Psoas muscle (tissue), 8 donors: ENCODE measurements at places on chromosomes 1 and 21. TPM values are rescaled to one million over a fixed set of nuclear protein-coding genes. Genes with fewer than 3 reads are reported as not detected.
A peak's percentile ranks its signal among the peaks of the same experiment; 100 is the strongest.

DNA sequence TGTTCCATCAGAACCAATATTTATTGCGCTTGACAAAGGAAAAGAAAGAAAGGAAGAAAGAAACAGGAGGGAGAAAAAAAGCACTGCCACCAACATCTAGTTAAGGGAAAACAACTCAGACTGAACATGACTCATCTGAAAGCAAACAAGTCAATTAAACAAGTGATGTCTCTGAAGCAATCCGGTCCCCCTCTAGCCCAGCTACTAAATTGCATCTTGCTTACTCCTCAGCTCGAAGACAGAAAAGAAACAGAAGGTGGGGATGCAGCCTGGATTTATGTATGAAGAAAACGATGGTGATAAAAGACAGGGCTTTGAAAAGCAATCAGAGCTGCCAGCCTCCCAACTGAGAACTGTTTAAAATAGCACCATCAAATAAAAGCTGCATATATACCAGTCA is 188.2 kb downstream of the OMA1 start:
- no peak for DNase-seq

GRCh38 chr1:205977402-205978014 is 25.7 kb downstream of the RAB7B start:
- peak; percentile 65 for DNase-seq

GRCh38 chr1:70966018-70966638 is 81.5 kb downstream of the PTGER3 start:
- no peak for DNase-seq

DNA sequence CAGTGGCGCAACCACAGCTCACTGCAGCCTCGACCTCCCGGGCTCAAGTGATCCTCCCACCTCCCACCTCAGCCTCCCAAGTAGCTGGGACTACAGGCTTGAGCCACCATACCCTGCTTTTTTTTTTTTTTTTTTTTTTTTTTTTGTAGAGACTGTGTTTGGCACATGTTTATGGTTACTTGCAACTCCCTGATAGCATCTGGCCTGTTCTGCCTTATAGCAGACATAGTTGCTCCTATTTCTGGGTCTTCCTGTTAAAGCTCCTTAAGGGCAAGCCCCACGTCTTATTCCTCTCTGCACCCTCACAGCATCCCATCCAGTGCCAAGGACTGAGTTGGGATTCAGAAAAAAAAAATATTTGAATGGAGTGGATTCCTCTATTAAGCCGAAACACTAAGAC is 17.1 kb upstream of the CNR2 start:
- DNase-seq = no peak

GRCh38 chr1:246476771-246477170 is 30.3 kb downstream of the SMYD3 start:
- DNase-seq = no peak

- DNase-seq = no peak
Measured at GRCh38 chr1:46735708-46736324, 16.9 kb upstream of the EFCAB14 start.

- no peak for DNase-seq
Measured at GRCh38 chr1:10765734-10766478, 30.5 kb downstream of the CASZ1 start.

- DNase-seq = no peak
Measured at GRCh38 chr1:114323959-114324661, 170.4 kb upstream of the SYT6 start.

- DNase-seq = no peak
Measured at GRCh38 chr1:180282401-180283044, 52.5 kb downstream of the LHX4 start.

- DNase-seq = no peak
Measured at GRCh38 chr1:110102081-110102480, 10.2 kb upstream of the UBL4B start.

GRCh38 chr21:43669828-43670605 is 10.7 kb downstream of the RRP1B start:
- DNase-seq = no peak

- no peak for DNase-seq
Measured at GRCh38 chr1:153921803-153922075, 1.0 kb downstream of the GATAD2B start.

DNA sequence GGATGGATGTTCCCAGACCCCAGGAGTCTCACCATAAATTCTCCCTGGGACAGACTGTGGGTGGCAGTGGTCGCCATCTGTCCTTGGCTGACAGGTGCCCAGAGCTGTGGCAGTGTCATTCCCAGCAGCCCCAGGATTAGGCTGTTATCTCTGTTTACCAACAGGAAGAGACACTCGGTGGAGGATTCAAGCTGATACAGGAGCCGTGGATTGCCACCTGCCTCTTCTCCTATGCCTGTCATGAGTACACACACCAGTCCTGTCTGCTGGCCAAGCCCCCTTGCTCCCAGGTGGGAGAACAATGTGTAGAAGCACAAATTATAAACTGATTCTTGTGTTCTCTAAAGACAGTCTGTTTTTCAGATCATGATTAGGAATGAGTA is 152.6 kb downstream of the ETS2 start:
- no peak for DNase-seq

GRCh38 chr21:46078322-46078977 is 19.5 kb upstream of the COL6A2 start:
- DNase-seq = no peak

DNA sequence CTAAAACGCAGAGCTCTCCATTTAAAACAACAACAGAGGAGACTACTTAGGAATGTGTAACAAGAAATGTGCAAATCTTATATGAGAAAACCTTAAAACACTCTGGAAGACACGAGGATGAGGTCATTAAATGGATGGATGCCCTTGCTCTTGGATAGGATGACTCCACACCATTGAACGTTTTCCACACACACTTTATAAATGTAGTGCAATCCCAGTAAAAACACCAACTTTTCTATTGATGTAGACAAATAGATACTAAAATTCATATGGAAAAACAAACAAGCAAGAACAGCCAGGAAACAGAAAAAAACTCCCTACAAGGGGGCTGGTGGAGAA is 18.4 kb upstream of the COL6A1 start:
- no peak for DNase-seq

- DNase-seq = peak; percentile 58
Measured at GRCh38 chr1:39635205-39635870, 4.1 kb downstream of the HEYL start.

DNA sequence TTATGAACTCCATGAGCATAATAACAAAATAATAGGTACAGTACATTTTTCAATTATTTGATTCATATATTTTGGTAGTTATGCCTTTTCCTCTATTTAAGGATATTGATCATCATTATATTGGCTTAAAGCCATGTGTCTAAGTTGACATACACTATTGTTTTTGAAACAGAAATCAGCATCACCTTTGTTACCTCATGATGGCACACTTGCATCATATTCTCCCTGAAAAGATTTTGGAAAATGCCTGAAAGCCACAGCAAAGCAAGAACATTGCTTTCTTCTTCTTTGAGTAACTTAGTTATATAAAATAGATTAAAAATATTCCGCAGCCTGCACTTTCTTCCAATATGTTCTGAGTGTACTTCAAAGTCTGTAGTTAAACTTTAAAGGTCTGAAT is 33.3 kb downstream of the TMPRSS15 start:
- DNase-seq = no peak

- DNase-seq = no peak
Measured at GRCh38 chr1:153429266-153430165, 13.2 kb downstream of the S100A7A start.

DNA sequence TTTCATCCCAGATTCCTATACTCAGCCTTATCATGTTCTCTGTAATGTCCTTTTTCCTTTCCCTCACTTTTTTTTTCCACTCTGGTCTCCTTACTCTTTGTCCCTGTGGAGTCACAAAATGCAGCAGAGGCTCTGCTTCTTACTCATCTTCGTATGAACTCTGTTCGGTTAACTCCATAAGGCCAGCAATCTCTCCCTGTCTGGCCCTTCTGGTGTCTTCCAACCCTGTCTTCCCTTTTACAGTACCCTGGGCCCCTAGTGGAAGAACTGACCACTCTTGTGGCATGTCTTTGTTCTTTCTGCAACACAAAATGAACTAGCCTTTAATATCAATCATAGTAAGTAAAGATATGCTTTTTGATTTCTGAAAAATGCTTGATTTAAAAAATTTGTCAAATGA is 7.1 kb downstream of the CD101 start:
- no peak for DNase-seq

GRCh38 chr1:72100771-72101170 is 181.6 kb downstream of the NEGR1 start:
- no peak for DNase-seq

DNA sequence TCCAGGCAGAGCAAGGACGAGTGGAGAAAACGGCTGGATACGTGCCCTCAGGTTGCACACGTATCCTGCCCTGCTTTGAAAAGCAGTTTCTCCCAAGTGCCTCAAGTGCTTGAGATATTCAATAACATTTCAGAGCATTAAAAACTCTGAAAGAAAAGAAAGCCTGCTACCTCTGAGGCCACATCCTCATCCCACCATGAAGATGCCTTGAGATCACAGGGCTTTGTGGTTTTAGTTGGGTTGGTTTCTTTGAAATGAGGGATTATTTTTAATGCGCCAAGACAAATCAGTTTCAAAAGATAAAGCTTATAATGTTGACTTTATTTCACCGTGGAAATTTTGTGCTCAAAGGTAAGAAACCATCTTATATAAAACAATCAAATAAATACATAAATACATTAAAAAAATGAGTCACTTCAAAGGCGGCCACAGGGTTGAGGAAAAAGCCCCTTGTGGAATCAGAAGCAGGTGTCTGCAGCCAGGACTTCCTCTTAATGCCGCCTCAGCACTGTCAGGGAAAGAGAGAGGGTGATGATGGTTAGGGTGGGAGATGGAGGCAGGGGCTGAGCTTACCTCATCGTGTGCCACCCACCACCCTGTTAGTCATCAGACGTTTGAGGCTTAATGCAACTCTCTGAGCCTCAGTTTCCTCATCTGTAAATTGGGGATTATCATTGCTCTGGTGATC is 1.4 kb downstream of the NPPB start:
- DNase-seq = no peak

GRCh38 chr21:41439248-41439647 is 13.2 kb downstream of the MX1 start:
- no peak for DNase-seq

DNA sequence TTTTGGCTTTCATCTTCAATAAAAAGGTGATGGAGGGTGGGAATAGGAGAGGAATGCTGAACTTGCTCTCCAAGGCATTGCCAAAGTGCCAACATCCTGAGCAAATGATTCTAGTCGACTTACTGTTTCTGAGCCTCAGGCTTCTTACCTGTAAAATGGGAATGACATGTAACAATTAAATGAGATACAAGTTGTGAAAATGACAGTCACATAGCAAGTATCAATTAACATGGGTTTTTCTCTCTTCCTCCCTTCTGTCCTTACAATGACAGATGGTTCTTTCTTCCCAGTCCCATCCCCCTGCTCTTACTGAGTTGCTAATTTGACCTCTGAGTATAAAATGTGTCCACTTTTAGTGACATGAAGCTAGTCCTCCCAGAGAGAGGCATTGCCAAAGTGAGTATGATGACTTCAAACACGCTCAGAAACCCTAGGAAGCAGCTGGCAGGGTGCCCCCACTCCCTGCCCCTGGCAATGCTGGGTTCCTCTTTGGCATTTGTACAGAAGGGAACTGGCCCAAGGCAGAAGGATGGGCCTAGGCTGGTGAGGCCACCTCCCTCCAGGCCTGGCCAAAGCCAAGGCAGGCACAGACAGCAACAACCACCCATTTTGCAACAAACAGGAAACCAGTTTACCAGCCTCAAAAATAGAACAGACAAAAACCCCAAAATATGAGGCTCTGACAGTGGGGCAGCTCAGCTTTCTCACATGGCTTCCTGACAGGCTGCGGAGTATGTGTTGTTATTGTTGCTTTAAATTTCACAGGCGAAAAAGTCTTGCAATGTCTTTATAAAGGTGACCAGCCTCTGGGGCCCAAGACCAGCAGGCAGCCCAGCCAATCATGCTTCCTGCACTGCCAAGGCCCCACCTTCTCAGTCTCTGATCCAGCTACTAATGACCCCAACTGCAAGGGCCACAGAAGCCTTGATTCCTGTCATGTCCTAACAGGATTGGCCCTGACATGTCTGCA is 115.9 kb downstream of the HIVEP3 start:
- peak; percentile 82 for DNase-seq

GRCh38 chr1:33045246-33045645 is 8.6 kb upstream of the AK2 start:
- no peak for DNase-seq

GRCh38 chr1:44076066-44076465 is 42.6 kb upstream of the KLF17 start:
- DNase-seq = no peak

DNA sequence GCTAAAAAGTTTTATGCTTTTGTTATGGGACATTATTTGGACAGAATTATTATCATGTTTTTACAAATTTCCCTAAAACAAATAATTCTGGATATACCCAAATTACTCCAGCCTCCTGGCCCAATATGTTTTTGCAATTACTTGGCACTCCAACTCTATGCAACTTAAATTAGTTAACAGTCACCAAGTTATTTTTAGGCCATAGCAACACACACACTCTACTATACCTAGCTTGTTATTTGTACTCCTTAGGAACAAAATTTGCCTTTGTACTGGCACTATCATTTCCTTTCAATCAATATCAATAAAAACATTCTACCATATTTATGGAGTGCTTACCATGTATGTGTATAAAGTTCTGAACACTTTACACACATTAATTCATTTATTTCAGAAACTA is 7.7 kb downstream of the DUSP10 start:
- no peak for DNase-seq

DNA sequence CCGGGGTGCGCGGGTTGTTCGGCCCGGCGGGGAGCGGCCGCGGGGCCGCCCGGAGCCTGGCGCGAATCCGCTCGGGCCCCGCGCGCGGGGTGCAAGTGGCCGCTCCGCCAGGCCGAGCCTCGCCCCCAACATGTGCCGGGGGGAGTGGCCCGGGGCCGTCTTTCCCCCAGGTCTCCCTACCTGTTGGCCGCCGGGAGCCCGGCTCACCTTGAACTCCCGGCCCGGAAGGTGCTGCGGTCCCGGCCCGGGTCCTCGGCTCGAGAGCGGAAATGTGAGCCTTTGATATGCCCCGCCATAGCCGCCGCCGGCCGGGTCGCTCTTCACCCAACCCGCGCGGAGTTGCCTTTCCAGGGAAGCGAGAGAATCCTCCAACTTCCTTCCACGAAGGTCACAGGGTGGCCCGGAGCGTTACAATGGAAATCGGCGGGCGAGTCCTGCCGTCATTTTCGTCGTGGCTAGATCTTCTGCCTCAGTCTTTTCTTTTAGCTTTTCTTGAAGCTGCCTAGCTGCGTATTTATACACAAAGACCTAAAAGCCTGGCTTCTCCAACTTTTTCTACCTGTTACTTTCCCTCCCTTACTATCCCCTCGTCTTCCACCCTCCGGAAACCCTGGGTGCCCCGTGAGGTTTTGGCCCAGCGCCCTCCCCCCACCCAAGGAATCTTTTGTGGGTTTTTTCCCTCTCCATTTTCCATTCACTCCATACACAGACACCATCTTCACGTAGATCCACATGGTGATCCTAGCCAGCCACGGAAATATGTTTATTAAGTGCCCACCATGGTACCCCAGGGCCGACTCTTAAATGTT is 867 bp downstream of the PTGFRN start:
- peak; percentile 63 for DNase-seq

The S100A11 gene
- total RNA-seq = 68.5 TPM

The PRAMEF26 gene
- not detected for total RNA-seq

The LCE2B gene
- total RNA-seq = not detected

The SPRR2A gene
- 0.34 TPM for total RNA-seq

The HCRTR1 gene
- total RNA-seq = 0.18 TPM

The RNF186 gene
- not detected for total RNA-seq

The AVPR1B gene
- not detected for total RNA-seq

The MAP3K7CL gene
- total RNA-seq = 107 TPM

The NBPF4 gene
- total RNA-seq = not detected

The TLR5 gene
- 2.4 TPM for total RNA-seq

The ATF3 gene
- 51.3 TPM for total RNA-seq

The PERM1 gene
- 80.3 TPM for total RNA-seq

The TNFRSF18 gene
- total RNA-seq = 0.27 TPM

The DCST1 gene
- 0.34 TPM for total RNA-seq

The RAB3B gene
- 0.04 TPM for total RNA-seq

The VCAM1 gene
- total RNA-seq = 8.8 TPM
